CD4-positive, alpha-beta T cell treated with Interleukin-6 at 100 ng/mL for 8 hours (primary cell): ENCODE measurements at places on chromosomes 11 and 22.

DNA sequence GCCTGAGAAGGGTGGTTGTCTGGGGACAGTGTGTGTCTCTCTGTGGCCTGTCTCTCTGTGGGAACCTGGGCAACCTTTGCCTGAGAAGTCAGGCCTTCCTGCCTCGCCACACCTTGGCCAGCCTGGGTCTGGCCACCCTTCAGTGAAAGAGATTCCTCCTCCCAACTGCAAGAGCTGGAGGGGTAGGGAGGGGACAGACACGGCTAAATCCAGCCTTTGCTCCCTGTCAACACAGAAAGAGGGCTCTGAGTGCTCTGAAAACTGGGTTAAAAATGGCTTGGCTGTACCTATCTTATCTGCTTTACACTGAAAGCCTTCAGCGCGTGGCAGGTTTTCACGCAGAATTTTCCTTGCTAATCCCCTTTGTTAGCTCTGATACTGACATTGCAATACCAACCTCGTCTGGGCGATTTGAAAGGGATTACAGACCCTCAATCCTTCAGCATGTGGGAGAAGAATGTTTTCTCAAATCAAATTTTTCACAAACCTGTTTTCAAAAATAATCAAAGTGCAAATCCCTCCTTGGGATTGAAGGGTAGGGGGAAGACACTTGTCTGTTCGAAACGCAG is 163.7 kb downstream of the DSCAML1 start:
- no peak for DNase-seq

DNA sequence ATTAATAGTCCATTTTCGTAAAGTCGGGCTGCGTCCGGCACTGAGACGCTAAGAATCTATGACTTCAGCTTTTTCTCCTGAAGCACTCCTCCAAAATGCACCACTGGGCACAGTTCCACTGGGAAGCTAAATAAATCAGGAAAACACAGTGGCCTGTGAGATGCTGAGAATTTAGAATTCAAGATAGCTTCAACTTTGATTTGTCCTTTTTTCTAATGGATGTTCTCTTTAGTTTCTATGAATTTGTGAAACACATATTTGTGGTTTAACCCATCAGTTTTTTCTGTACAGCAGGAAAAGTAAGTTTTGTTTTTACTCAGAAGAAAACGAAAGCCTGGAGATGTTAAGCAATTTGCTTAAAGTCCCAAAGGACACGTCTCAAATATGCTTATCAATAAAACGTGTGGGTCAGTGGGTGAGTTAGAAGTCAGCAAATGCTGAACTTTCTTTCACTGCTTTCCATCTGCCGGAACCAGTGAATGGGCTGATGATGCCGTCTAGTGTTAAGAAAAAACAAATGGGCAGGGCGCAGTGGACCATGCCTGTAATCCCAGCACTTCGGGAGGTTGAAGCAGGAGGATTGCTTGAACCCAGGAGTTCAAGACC is 40.7 kb upstream of the CLMP start:
- DNase-seq = no peak

DNA sequence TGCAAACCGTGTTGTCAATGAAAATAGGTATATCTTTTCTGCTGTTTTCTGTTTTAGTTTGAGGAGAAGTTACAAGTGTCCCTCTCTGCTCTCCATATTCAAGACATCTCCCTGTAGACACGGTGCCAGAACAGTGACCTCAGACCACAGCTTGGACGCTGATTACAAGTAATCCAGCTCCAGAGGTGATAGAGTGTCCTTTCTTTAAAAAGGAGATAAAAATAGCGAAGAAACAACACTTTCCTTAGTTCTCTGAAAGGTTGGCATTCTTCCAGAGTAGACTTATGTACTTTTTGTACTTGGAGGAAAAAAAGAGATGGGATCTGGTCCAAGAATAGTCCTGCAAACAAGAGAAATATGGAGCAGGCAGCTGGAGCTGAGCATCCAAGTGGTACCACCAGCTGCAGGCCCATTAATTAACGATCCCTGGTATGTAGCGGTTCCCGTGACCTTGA is 43.0 kb upstream of the WT1 start:
- no peak for DNase-seq

GRCh38 chr11:60780774-60781173 is 4.4 kb upstream of the MS4A10 start:
- DNase-seq = no peak

DNA sequence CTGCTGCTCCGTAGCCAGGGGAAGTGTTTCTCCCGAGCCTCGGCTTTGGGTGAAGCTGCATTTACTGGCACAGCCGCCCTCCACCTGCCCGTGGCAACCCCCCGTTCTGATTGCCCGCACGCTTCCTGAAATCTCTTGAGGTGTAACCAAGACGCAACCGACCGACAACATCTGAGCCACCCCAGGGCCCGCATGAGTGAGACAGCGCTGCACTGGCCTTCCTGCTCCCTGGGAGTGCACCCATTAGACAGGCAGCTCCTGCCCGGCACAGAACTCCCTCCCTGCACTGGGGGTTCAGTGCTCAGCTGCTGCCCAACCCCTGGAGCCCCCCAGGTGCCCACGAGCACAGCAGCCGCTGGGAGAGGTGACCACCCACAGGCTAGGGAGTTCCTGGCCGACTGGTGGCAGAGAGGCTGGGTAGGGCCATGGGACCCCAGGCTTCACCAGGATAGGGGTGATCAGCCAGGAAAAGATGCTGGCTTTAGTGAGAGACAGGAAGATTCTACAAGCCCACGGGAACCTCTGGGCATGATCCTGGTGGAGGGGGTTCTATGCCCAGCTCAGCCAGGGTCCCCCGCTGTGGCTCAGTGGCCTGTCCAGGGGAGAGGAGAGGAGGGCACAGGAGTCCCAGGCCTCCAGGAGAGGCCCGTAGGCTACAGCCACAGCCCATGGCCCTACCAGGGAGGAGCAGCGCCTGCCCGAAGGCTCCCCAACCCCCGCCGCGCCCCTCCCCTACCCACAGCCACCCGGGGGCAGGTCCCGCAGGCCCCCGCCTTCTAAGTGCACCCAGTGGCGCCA is 14.6 kb downstream of the PLXNB2 start:
- DNase-seq = no peak

- DNase-seq = no peak
These were observed 35.6 kb downstream of the MYH9 start for GRCh38 chr22:36351921-36352802.

DNA sequence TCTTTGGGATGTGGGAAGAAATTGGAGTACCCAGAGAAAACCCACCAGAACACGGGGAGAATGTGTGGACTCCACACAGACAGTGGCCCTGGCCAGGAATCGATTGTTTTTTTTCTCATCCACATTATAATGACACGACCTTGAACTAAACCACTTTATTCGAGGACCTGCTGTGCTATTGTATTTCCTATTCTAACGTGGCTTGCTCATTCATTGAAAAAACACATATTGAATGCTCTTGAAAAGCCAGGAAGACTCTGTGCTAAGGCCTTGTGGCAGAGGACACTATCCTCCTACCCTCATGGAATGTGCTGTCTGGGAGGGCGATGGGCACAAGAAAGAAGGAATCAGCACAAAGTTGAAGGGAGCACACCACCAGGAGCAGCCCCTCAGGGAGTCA is 9.1 kb upstream of the SREBF2 start:
- DNase-seq = no peak

DNA sequence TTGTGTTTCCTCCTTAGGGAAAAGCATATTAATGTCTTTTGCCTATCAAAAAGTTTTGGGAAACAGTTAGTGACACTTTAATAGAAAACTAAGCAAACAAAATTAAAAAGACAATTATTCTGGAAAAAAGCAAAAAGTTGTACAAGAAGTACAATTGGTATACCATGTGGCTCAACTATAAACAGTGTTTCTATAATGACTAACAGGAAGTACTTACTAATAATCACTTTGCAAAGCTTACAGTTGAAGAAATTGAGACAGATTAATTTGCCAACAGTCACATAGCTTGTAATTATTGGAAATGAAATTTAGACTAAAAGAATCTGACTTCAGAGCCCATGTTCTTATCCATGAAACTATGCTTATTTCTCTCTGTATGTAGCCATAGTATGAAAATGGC is 24.7 kb downstream of the PPME1 start:
- no peak for DNase-seq

DNA sequence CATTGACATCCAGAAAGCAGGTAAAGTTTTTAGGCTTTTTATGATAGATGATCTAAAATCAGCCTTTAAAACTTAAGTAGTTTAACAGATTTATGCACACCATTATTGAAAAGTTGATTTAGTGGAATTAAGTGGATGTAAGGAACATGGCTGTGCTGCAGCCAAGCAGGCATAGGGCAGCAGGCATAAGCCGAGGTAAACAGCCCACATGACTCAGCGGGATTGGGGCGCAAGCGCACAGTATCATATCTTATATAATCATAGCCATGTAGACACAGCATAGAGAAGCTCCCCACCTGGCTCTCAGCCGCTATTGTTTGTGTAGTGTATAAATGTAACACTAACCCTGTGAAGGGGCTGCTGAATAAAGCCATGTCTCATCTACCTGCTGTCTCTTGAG is 157.5 kb downstream of the WNT11 start:
- DNase-seq = no peak

- DNase-seq = no peak
These were observed 79.9 kb upstream of the SEPTIN5 start for GRCh38 chr22:19634226-19634975.

DNA sequence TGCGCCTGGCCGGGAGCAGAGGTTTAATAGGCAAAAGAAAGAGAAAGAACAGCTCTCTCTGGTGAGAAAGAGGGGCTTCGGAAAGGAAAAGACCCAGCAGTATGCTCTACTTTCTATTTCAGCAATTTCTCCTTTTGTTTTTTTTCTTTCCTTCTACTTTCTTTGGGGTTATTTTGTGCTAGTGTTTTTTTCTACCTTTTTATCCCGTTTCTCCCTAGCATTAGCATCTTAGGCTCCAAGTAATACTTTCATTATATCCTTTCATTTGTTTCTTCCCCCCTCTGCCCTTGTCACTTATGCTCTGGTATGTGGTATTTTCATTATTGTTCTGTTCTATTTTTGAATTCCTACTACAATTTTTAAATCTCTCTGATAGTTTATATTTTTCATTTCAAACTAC is 4.5 kb downstream of the SNU13 start:
- DNase-seq = no peak

DNA sequence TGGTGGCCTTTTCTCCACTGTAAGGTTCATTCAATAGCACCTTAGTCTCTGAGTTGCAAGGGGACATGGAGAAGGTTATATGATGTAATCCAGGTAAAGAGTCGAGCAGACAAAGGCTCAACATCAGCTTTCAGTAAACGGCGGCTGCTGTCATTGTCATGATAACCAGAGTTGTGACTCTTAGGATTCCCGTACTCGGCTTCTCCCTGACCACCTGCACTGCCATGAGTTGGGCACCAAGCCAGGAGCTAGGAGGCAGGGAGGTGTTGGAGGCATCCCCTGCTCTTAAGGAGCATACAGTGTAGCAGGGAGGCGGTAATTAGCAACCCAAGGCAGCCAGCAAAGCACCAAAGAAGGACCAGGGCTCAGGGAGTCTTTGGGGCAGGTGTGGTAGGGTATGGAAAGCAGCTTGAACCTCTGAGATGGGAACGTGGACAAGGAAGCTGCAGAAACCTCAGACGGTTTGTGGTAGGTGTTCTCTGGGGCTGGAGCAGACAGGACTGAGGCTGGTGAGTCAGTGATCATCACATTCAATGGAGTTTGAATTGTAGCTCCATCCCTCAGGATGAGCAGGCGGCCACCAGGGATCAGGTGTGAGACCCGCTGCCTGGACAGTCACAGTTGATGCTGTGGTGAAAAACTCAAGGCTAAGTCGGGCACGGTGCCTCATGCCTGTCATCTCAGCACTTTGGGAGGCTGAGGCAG is 31.7 kb downstream of the LIF start:
- DNase-seq = no peak

DNA sequence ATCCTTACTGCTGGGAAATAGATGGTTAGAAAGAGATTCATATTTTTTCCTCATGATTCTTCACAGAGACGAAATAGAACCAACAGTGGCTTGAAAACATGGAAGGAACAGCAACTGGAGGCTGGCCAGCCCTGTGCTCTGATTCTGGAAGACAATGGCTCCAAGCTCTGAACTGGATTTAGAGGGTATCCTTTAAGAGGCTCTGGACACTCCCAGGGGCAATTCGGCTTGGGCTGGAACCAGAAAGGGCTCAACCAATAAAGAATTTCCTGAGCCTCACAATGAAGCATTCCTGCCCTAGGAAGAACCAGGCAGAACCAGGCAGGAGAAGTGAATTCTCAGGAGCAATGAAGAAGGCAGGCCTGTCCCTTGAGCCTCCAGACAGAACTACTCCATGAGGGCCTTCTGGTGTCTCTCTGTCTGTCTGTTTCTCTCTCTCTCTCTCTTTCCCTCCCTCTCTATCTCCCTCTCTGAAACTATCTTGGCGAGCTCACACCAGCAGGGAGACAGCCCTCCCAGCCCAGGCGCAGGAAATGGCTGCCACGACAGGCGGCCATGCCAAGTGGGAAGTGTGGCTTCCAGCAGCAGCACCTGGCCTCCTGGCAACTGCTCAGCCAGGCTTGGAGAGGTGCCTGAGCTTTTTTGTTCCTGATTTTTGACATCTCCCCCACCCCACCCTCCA is 93.3 kb downstream of the RCN1 start:
- DNase-seq = no peak

DNA sequence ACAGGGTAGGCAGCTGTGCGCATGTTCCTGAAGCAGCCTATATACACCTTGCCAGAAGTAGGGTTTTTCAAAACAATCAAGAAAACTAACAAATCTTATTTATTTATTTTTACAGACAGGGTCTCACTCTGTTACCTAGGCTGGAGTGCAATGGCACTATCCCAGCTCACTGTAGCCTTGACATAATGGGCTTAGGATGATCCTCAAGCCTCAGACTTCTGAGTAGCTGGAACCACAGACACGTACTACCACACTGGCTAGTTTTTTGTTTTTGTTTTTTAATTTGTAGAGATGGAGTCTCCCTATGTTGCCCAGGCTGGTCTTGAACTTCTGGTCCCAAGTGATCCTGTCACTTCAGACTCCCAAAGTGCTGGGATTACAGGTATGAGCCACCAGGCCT is 25.7 kb downstream of the CLTCL1 start:
- no peak for DNase-seq

DNA sequence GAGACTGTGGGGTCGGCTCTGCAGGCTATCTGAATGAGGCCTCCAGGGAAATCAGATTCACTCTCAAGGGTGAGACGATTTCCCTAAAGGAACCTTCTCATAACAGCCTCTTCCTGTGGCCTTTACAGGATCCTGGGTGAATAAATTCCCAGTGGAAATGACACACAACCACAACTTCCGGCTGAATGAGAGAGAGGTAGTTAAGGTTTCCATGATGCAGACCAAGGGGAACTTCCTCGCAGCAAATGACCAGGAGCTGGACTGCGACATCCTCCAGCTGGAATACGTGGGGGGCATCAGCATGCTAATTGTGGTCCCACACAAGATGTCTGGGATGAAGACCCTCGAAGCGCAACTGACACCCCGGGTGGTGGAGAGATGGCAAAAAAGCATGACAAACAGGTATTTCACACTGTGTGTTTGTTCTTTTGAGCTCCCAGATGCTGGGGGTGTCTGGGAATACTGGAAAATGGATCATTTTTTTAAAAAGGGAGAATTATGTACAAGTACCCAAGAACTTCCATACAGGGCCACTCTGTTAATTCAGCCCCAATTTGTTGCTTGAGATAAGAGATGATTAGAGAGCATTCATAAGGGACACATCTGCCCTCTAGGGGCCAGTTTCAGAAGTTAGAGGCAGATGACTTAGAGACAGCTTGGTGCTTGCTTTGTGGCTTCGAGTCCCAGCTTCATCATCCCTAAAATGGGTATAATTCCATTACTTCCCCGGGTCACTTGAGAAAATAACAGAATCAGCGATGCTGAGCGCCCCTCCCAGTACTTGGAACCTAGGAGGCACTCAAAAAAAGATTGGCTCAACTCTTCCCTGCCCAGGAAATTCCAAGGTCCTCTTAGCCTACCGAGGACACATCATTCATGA is 10.2 kb downstream of the SERPIND1 start:
- DNase-seq = peak; percentile 48
